NB4 (cell line): ENCODE measurements at places on chromosomes 12 and 14.

DNA sequence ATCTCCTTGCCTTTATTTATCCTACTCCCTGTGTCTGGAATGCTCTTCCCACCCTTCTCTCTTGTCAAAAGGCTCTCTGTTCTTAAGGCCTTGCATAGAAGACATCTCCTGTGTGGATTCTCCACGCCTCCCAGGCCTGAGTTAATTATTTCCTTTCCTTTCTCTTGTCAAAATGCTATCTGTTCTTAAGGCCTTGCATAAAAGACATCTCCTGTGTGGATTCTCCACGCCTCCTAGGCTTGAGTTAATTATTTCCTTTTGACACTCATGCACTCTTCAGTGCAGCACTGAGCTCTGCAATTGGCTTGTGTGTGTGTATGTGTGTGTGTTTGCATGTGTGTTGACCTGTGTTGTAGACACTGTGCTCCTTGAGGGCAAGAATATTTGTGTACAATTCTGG is 52.1 kb upstream of the DCD start:
- no peak for DNase-seq

GRCh38 chr14:31965071-31965734 is 111.9 kb upstream of the ARHGAP5 start:
- no peak for DNase-seq

DNA sequence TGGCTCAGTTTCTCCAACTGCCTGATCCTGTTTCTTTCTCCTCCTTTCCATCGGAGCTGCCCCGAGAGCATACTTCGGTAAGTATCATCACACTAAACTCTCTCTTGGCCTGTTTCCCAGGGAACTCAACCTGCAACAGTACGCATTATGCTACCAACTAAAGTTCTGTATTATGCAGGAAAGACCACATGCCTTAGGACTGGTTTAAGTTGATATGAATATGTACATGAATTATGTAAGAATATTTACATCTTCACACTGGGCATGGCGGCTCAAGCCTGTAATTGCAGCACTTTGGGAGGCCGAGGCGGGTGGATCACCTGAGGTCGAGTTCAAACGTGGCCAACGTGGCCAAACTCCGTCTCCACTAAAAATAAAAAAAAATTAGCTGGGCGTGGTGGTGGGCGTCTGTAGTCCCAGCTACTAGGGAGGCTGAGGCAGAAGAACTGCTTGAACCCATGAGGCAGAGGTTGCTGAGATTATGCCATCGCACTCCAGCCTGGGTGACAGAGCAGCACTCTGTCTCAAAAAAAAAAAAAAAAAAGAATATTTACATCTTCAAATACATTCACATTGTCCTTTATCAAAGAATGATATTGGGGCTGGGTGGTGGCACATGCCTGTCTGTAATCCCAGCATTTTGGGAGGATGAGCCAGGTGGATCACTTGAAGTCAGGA is 31.9 kb upstream of the VPS33A start:
- no peak for DNase-seq

- no peak for DNase-seq
Observed at GRCh38 chr14:30295980-30296379, 263.0 kb upstream of the G2E3 start.

GRCh38 chr12:92088805-92089204 is 56.8 kb downstream of the BTG1 start:
- DNase-seq = peak; percentile 38

- DNase-seq = no peak
Observed at GRCh38 chr12:111732786-111733185, 33.9 kb upstream of the ALDH2 start.

DNA sequence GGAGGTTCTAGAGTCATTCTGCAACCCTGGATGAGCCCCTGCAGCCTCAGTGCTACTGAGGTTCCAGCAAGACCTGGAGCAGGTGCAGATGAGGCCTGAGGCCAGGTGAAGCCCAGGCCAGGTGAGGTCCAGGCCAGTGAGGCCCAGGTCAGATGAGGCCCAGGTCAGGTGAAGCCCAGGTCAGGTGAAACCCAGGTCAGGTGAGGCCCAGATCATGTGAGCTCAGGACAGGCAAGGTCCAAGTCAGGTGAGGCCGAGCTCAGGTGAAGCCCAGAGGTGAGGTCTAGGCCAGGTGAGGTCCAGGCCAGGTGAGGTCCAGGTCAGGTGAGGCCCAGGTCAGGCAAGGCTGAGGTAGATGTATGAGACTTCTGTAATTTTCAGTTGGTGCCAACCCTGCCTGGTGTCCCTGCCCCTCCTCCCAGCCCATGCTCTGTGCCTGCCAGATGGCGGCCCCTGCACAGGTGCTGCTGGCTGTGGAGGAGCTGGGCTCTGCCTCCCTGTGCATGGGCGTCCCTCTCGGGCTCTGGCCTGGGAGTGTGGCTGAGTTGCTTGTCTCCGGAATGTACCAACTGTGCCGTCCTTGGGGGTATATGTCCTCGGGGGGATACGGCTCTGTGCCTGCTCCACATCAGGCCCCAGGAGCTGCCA is 388.5 kb downstream of the TMEM121 start:
- no peak for DNase-seq

GRCh38 chr12:105401198-105401597 is 70.7 kb downstream of the C12orf75 start:
- no peak for DNase-seq

- DNase-seq = no peak
Observed at GRCh38 chr14:56782711-56783110, 27.6 kb downstream of the OTX2 start.

- DNase-seq = no peak
Observed at GRCh38 chr12:108571609-108572165, 9.3 kb downstream of the ISCU start.

DNA sequence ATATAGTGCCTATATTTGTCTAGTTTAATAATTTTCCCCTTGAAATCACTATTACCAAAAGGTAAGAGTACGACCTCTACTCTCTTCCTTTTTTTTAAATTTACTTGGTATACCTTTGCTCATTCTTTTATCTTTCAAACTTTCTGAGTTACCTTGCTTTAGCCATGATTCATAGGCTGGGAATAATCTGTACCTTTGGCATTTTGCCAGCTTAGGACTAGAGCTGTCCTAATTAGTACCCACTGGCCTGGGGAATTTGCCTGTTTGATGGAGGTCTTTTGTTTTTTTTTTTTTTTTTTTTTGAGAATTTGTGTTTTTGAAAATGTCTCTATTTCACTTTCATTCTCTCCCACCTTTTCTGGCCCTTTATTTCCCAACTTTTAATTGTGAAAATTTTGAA is 8.7 kb upstream of the SLC4A8 start:
- no peak for DNase-seq

- no peak for DNase-seq
Observed at GRCh38 chr12:93783832-93784231, 106.7 kb downstream of the CRADD start.

GRCh38 chr14:68020493-68020892 is 200.9 kb downstream of the RAD51B start:
- DNase-seq = no peak

GRCh38 chr14:34718750-34719304 is 4.4 kb upstream of the CFL2 start:
- no peak for DNase-seq

- DNase-seq = no peak
Observed at GRCh38 chr12:91074154-91074709, 16.4 kb upstream of the KERA start.

GRCh38 chr12:116876151-116876869 is 4.9 kb downstream of the HRK start:
- no peak for DNase-seq

GRCh38 chr14:22390824-22391461 is 198.1 kb downstream of the DAD1 start:
- DNase-seq = no peak

GRCh38 chr12:95286713-95287112 is 69.1 kb downstream of the VEZT start:
- DNase-seq = no peak

GRCh38 chr14:53531156-53531555 is 378.0 kb upstream of the DDHD1 start:
- DNase-seq = no peak

- DNase-seq = no peak
Observed at GRCh38 chr12:40827683-40828592, 135.7 kb downstream of the CNTN1 start.

DNA sequence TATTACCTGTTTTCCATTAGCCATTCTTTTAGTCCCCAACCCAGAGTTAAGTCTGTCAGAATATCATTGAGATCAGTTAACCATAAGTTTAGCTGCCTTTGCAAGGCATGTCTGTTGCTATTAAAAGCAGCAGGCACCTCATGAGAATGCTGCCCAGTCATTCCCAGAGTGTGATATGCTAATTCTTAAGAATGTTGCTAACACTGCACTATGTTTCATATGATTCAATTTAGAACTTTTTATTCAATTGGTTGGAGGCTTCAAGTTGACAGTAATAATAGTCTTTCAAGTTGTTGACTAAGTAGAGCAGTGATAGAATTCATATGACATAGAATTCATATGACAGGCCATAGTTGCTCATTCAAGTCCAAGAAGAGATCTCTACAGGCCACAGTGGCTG is 292.3 kb downstream of the FUT8 start:
- DNase-seq = no peak

GRCh38 chr12:27304856-27305255 is 27.8 kb upstream of the BMAL2 start:
- peak; percentile 43 for DNase-seq

GRCh38 chr12:18153826-18154225 is 63.8 kb upstream of the RERGL start:
- no peak for DNase-seq

DNA sequence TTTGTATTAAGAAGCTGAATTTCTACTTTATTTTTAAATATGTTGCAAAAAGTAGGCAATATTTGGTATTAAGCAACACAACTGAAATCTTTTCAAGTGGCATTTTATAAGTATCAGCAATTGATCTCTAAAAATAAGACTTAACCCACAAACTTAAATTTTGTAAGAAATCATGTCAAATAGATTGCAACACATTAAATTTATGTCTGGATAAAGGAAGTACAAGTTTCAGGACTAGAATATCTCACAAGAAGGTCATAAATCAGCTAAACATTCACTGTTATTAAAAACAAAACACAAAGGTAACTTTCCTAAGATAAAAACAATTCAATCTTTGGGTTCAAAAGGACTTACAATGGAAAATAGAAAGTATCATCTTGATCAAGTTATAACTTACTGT is 32.8 kb downstream of the CPNE8 start:
- DNase-seq = no peak

DNA sequence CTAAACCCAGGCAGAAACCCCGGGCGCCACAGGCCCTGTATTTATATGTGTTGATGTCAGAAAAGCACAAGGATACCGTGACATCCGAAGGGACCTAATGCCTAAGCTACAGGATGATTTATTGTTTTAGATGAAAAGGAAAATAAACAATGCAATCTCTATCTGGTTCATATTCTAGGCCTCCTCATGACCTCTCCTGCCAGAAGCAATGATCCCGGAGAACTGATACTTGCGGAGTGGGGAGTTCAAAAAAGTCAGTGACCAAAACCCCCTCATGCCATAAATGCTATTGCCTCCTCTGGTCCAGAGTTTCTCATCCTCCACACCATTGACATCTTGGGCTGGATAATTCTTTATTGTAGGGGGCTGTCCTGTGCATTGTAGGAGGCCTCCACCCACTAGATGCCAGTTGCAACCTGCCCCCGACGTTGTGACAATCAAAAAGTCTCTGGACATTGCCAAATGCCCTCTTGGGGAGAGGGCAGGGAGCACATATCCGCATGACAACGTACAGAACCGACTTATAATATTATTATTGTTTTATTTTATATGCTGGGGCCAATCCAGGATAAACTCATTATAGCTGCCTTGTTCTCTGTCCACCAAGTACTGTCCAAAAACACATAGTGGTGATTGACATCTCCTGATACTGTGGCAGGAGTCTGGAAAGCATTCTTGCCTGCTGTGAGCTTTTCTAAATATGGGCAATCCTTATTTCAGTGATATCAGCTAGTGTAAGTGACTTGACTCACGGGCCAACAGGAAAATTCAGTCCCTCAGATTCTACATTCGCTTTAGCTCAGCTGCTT is 1.1 kb upstream of the CSRP2 start:
- no peak for DNase-seq

DNA sequence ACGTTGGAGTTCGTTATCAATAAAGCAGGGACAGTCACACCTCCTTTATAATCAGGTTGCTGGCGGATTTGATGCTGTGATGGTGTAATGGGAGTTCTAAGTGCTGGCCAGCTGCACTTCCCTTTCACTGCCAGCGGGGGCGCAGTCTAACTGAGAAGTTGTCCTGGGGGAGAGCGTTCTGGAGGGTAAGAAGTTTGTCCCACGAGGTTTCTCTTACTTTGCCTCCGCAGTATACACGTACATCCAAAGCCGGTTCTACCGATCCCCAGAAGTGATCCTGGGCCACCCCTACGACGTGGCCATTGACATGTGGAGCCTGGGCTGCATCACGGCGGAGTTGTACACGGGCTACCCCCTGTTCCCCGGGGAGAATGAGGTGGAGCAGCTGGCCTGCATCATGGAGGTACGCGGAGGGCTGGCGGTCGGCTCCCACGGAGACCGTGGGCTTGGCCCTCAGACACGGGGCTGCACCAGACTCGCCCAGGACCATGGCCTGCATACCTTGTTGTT is 42.7 kb downstream of the DYRK4 start:
- DNase-seq = peak; percentile 87

GRCh38 chr14:75484711-75485429 is 37.4 kb upstream of the BATF start:
- no peak for DNase-seq

DNA sequence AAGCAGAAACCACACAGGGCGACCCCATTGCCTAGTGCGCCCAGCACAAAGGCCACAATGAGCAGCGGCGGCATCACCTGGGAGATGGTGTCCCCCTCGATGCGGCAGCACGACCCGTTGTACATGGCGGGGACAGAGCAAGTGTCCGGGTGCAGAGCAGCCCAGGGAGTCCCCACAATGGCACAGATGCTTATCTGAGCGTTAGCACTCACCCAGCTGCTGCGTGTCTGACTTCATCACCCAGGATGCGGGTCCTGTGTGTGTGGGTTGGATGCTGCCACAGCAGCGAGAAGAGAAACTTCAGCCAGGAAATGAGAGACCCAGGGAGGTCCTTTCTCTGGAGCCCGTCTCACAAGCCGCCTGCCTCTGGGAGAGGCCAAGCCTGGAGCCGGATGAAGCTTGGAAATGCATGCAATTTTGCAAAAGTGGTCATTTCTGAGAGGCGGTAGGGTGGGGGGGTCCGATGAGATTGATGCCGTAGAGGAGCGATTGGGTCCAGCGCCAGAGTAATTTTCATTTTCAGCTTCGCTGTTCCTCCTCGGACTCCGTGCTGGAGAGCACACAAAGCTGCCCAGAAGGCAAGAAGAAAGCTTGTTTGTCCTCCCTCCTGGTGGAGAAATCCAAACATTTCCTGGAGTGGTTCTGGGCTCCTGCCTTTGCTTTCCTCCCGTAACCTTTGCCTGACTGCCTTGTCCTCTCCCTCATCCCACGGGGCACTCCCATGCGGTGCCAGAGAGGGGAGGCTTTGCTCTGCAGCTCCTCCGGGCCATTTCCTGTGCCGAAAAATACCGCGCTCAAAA is at the start of gene HCAR1:
Gene HCAR1 (minus strand): TSS at position 630 of the 800 bp plus-strand sequence. CDS start 505 bp downstream, at position 125.
- no peak for DNase-seq

DNA sequence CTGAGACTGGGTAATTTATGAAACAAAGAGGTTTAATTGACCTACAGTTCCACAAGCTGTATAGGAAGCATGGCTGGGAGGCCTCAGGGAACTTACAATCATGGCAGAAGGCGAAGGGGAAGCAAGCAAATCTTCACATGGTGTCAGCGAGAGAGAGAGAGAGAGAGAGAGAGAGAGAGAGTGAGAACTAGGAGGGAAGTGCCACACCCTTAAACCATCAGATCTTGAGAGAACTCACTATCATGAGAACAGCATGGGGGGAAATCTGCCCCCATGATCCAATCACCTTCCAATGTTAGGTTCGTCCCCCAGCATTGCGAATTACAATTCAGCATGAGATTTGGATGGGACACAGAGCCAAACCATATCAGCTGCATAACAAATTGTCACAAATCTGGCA is 96.7 kb downstream of the CHST11 start:
- no peak for DNase-seq
